ENCODE measurements at places on chromosomes 3 and 15. TPM values are rescaled to one million over a fixed set of nuclear protein-coding genes. Genes with fewer than 3 reads are reported as not detected.

DNA sequence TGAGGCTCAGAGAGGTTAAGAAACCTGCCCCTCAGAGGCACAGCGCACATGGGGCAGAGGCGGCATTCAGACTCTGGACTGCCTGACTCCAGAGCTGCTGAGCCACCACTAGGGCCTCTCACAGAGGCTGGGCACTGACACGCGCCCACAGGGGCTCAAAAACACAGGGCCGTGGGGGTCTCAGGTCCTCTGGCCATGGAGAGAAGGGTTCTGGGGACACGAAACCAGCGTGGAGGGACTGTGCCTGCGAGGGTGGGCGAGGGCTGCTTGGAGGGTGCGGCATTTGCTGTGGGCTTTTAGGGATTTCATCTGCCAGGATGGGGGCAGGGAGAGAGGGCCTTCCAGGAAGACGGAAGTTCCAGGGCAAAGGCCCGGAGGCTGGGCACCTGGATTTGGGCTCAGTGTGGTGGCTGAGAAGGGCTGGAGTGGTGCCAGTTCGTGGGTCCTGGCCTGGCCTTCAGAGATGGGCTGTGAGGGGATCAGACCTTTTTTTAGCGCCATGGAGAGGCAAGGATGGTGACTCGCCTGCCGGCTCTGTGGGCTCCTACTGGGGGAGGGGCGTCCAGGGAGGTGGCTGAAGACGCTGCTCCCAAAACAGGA lies 69.6 kb downstream of the EFCAB12 start:
- DNase-seq, result no peak

DNA sequence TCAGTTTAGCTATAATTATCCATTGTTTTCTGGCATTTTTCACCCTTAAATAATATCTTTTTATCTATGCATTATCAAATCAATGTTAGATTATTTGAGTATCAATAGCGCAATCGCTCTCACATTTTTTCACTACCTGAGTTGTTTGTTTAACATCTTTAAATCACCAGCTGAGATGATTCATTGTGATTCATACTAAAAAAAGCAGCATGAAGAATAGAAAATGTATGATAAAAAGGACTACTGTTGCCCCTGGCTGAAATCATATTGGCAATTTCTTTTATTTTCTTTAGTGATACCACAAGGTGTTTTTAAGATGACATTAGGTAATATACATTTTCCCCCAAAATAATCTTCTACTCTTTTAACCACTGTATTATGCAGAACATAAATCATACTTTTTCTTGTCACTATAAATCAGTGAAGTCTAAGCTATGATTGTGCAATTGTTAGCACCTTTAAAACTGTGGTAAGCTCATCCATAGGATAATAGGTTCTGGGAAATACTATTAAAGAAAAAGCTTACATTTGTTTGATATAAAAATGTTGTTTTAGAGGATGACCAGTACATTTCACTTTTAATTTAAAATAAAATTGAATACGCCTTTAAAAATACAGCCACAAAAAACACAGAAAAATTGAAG lies 889.1 kb downstream of the NAALADL2 start:
- DNase-seq, result no peak

GRCh38 chr15:49895347-49896223 lies 223.4 kb downstream of the ATP8B4 start:
- no peak for DNase-seq

Gene ABI3BP
- 0.16 TPM for total RNA-seq

DNA sequence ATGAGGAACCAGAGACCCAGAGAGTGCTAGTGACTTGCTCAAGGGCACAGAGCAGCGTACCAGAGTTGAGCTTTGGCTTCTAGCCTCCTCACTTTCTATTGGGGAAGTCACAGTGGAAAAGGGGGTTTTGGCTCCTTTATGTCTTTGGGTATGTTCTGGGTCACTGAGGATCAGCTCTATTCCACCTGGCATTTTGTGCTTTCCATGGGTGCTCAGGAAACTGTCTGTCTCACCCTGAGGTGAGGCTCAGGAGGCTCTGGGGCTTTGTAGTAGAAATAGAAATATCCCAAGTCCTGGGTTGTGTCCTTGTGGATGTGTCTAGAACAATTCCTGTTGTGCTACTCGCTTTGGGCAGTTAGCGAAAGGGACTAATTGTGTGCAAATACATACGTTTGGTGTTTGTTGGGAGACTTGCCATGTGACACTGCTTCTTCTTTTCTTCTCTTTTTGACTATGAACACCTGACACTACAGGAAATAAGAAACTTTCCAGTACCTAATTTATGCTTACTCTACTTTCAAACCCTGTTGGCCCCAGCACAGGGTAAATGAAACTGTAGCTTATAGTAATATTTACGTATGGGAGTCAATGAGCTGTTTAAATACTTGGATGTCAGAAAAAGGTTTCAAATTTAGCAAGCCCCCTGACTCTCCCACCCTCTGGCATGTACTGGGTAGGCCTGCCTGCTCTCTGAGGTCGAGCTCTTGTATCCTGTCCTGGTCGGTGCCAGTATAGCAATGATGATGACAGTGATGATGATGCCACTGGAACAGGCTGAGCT lies 35.6 kb downstream of the SMAD3 start:
- DNase-seq, result peak; percentile 58

Gene UNC13C
- not detected for total RNA-seq

Gene SH2D7
- total RNA-seq, result 0.29 TPM

Gene SGO1
- 43.7 TPM for total RNA-seq

DNA sequence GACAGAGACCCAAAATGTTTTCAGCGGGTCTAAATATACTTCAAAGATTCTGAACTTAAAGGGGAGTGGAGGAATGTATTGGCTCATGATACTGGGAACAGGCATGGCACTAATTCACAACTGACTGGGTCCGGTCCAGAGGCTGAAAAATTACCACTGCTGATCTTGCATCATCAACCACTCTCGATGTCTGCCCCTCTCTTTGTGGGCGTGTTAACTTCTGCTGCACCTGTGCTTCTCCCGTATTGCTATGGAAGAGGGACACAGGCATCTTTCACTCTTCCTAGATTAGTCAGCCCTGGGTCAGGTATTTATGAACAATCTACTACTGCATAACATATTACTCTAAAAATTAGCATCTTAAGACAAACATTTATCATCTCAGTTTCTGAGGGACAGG lies 33.2 kb downstream of the HHLA2 start:
- no peak for DNase-seq

GRCh38 chr3:114005481-114005880 lies 50.8 kb downstream of the CCDC191 start:
- no peak for DNase-seq

Gene AGBL1
- total RNA-seq, result not detected

Gene KNSTRN
- 74.1 TPM for total RNA-seq

Gene LRCH3
- total RNA-seq, result 60.4 TPM

GRCh38 chr3:48519277-48519643 lies 15.3 kb upstream of the SHISA5 start:
- DNase-seq, result no peak

- no peak for DNase-seq
These were observed 28.1 kb downstream of the OPA1 start for GRCh38 chr3:193621127-193621526.

Gene RAD51
- 87.3 TPM for total RNA-seq

Data from activated CD8-positive, alpha-beta T cell treated with anti-CD3 and anti-CD28 coated beads, Interleukin-2, amount 10 ng/mL, durations not matched to agents 7 days and 5 days (primary cell).